ENCODE measurements at places on chromosomes 11 and 22.
A peak's percentile ranks its signal among the peaks of the same experiment; 100 is the strongest.

DNA sequence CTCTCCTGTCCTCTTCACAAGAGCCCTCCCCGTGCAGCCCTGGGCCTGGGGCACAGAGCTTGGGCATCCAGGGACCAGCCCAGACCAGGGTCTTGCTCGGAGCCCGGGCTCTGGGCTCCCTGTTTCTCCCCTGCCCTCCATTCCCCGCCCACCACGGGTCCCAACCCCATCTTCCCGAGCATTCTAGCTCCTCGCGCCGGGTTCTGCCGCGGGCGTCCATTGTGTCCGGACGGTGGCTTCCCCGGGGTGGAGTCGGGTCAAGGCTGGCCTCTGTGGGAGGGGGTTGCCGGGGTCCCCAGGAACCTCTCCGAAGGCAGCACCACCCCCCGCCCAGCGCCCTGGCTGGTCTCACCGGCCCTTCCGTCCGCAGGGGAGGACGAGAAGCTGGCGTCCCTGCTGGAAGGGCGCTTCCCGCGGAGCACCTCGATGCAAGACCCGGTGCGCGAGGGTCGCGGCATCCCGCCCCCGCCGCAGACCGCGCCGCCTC is 18.1 kb upstream of the ACR start:
- no peak for DNase-seq

GRCh38 chr11:83363312-83363711 is 77.1 kb upstream of the CCDC90B start:
- no peak for DNase-seq

GRCh38 chr11:12838463-12839123 is 164.4 kb downstream of the TEAD1 start:
- no peak for DNase-seq

DNA sequence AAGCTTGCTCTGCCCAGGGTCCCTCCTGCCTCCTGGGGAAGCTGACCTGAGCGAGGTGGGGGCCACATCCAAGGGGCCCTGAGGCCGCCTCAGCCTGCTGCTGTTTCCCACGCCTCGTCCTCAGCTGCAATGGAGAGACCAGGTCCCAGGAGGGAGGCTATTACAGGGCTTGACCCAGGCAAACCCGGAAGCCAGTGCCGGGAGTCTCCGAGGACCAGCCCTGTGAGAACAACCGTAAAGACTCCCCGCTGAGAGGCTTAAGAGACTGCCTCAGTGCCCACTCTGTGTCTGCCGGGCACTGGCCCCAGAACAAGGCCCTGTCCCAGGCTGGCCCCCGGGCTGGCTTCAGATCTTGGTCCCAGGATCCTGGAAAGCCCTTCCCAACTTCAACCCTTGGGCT is 124.3 kb upstream of the FGF3 start:
- no peak for DNase-seq

- no peak for DNase-seq
These were observed 196.5 kb upstream of the PGR start for GRCh38 chr11:101326141-101326540.

GRCh38 chr11:118984825-118985224 is 13.1 kb upstream of the CENATAC start:
- no peak for DNase-seq

DNA sequence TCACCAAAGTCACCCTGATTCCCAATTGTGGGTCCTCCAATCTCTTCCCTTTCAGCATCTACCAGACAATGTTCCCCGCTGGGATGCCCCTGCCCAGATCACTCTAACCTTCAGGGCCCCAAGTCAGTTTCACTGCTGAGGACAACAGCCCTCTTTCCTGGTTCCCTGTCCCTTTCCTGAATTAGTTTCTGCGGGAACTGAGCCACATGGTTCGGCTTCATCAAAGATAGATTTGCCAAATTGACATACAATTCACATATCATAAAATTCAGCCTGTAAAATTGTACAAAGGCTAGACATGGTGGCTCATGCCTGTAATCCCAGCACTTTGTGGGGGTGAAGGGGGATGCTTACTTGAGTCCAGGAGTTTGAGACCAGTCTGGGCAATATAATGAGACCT is 10.1 kb downstream of the PRDX5 start:
- DNase-seq, result no peak

DNA sequence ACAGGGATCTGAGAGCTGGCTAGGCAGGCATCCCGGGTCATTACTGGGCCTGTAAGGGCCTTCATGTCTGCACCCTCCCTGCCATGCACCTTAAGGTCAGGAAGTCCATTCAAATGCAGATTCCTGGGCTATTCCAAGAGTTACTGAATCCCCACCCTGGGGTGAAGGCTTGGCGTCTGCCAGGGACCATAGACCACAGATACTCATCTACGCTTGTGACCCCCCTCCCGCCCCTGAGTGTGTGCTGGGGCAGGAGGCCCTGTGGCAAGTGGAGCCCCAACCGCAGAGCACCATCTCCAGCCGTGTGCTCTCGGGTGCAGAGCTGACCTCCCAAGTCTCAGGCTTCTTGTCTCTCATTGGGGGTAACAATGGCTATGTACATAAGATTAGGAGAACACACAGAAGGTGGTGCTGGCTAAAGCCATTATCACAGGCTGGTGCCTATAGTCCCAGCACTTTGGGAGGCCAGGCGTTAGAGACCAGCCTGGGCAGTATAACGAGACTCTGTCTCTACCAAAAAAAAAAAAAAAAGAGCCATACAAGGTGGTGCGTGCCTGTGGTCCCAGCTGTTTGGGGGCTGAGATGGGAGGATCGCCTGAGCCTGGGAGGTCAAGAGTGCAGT is 19.1 kb upstream of the KCNQ1OT1 start:
- no peak for DNase-seq

GRCh38 chr11:6307876-6308275 is 12.4 kb downstream of the CAVIN3 start:
- DNase-seq, result no peak

DNA sequence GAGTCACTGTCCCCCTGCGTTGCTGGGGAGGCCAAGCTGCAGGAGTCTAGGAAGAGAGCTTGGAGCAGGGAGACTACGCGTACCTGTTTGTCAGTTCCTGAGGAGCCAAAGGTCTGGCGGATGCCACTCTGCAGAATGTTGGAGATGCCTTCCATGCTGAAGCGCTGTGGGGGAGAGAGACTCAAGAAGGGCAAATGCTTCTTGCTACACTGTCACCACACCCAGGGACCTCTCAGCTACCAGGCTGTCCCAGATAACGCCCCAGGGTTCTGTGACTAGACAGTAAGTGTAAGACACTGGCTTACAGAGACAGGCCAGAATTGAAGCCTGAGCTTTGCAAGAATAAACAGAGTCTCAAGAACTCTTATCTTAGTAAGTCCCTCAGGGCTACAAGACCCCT is 42.0 kb downstream of the FEZ1 start:
- DNase-seq, result no peak

DNA sequence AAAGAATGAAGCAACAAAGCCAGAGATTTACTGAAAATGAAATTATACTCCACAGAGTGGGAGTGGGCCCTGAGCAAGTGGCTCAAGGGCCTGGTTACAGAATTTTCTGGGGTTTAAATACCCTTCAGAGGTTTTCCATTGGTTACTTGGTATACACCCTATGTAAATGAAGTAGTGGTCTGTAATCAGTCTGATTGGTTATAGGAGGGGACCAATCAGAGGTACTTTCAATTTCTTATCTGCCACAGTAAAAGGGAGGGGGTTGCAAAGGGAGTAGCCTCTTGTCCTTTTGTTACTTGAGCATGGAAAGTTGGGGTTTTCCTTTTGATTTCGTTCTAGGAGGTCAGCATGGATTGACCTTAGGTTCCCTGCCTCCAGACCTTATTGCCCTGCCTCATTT is 63.5 kb downstream of the ATM start:
- DNase-seq, result no peak

- no peak for DNase-seq
These were observed 5.3 kb downstream of the CD248 start for GRCh38 chr11:66311470-66311964.

DNA sequence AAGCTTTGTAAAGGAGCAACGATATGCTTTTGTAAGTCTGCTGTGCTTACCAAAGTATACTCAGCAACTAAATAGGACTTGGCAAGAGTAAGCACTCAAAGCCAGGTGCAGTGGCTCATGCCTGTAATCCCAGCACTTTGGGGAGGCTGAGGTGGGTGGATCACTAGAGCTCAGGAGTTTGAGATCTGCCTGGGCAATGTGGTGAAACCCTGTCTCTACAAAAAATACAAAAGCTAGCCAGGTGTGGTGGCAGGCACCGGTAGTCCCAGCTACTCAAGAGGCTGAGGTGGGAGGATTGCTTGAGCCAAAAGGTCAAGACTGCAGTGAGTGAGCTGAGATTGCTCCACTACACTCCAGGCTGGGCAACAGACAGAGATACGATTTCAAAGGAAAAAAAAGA is 67.5 kb downstream of the PAK1 start:
- no peak for DNase-seq

GRCh38 chr22:28249402-28249801 is 330.3 kb upstream of the PITPNB start:
- no peak for DNase-seq

DNA sequence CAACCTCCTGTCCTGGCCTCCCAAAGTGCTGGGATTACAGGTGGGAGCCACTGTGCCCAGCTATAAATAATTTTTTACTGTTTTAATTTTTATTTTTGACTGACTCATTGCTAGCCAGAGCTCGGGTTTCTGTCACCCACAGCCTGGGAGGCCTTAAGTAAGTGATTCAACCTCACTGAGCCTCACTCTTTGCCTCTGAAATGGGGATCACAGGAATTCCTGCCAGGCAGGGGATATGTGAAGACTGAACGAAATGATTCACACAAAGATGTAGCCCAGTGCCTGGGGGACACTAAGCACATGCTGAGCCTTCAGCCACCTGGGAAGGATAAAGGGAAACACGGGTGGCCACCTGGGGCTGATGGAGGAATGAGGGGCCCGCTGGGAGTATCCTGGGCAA is 3.8 kb upstream of the LRRC74B start:
- no peak for DNase-seq

- DNase-seq, result peak; percentile 87
These were observed 52.1 kb downstream of the LHFPL7 start for GRCh38 chr22:24894220-24894975.

DNA sequence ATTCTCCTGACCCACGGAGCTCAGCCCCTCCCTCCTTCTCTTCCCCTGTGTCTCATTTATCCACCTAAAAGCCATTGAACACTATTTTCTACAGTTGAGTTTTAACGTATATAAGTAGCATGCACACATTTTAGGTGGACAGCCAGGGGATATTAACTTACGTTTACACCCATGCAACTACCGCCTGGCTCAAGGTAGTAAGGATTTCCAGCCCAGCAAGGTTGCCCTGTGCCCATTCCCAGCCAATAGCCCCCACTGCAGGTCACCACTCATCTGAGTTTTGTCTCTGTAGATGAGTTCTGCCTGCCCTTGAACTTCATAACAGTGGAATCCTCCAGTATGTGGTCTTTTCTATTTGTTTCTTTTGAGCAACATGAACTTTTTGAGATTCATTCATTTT is 65.4 kb downstream of the SMIM38 start:
- DNase-seq, result no peak

DNA sequence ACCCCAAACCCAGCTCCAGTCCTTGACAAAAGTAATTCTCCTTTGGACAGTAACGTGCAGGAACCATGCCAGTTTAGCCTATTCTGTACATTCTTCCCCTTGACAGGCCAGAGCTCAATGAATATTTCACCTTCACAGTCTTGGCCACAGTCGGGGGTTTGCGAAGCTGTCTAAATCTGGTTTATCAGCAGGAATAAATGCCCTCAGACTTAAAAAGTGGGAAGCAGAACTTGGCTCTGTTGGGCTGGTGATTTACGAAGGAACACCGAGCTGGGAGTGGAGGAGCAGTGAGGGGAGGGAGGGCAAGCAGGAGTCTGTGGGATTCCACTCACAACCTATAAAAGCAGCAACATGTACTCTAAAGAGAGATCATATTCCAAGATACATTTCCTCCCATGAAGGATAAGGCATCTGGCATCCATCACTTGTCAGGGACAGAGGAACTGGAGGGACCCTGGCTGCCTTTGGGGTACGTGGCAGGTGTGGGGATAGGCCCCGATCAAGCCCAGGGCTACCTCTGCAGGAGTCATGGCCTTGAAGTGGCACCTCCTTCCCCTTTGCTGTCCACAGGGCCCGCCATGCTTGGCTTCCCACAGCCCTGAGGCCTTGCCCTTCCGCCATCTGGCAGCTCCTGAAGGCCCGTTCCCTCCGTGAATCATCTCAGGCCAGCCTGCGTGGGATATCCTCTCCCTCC is 154.3 kb downstream of the ADAMTS15 start:
- no peak for DNase-seq

- no peak for DNase-seq
These were observed 9.2 kb upstream of the GAB2 start for GRCh38 chr11:78426845-78427244.

GRCh38 chr11:116412118-116412889 is 360.5 kb downstream of the BUD13 start:
- no peak for DNase-seq

DNA sequence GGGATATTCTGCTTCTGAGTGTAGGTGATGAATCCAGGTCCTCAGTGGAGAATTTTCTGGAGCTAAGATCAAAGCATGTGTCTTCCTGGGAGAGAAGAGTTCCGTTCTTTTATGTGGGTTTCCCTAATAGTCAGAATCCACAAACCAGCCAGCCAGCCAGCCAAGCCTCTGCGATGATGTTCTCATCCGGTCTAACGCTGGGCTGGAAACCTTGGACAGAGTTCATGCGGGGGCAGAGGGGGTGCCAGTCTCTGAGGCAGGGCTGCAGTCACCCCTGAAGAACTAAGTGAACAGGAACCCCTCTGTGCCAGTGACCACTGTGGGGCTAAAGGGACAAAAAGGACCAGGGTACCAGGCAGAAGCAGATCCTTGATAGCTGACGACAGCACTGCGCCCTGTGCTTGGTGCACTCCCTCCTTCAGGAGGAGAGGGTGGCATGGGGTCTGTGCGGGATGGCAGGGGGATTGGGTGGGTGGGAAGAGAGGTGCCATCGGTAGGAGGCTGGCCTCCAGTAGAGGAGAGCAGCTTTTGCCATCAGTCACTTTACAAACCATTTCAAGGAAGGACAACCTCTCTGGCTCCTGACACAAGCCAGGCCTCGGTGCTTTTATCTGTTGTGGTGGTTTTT is 27.1 kb downstream of the ADAMTS15 start:
- DNase-seq, result no peak

GRCh38 chr11:798093-798713 is at the start of gene SLC25A22:
Gene SLC25A22, minus strand, starts transcription at chr11:798281. Its CDS starts 3,275 bp downstream, at chr11:795006.
- peak; percentile 78 for DNase-seq

GRCh38 chr22:30287648-30288418 is 1.5 kb downstream of the CASTOR1 start:
- peak; percentile 90 for DNase-seq

DNA sequence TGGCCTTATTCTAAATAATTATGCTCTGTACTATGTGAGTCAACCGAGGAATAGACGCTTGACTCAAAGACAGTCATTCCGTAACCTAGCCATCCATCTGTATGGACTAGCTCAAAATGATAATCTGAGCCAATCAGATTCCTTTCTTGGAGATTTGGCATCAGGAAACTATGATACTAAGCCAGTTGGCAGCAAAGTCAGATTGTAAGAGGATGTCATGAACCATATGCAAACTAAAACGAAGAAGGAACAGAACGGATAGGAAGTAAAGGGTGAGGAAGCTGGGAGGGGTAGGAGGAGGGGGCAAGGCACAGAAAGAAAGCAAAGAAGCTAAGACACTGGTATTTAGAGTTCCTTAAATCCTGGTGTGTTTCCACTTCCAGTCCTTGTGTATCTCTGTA is 10.7 kb upstream of the SESN3 start:
- no peak for DNase-seq
